ENCODE measurements at places on chromosomes 12 and 14. TPM values are rescaled to one million over a fixed set of nuclear protein-coding genes. Genes with fewer than 3 reads are reported as not detected.

- no peak for DNase-seq
- no peaks in the 10 kb centered on the region for H3K27me3 ChIP-seq
- no peaks in the 10 kb centered on the region for H3K4me1 ChIP-seq
- no peak overlapping the region for H3K27ac ChIP-seq
- H3K36me3 ChIP-seq: no peaks in the 10 kb centered on the region
Observed at GRCh38 chr12:128911861-128912260, 58.6 kb downstream of the GLT1D1 start.

DNA sequence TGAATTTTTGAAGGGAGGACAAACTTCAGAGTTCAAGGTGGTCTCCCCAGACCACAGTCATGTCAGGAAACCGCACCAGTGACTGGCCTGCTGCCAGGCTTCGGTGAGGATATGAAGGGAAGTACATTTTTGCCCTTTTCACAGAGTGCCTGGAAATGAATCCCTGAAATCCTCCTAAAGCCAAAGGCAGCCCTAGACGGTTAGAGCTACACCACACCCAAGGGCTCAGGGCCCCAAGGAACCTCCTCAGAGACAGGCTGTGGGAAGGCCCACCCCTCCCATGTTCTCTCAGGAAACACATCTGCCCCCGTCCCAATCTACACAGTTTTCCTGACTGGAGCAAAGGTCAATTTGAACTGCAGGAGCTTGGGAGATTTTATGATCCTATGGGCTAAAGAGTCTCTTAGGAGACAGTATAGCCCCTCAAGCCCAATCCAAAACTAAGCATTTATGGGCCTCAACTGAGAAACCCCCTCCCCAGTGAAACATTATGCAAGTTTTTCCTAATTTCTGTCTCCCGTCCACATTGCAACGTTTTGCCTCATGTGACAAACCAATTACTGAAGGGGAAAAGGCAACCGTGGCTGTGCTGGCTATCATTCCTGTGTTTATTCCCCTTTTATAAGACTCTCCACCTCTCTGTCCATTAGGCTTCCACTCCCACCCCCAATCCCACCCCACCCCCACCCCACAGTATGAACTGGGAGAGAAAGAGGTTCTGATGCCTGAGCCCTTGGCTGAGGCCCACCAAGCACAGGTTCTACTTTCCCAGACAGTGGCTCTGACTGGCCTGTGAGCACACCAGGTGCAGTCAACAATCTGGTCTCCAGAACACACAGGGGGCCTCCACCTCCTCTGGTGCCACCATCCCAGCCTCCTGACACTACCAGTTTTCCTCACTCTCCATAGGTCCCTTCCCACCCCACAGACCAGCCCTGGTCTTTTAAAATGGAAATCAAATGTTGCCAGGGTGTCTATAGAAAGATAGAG is 9.6 kb upstream of the RNASE1 start:
- no peaks in the 10 kb centered on the region for H3K4me1 ChIP-seq
- H3K27me3 ChIP-seq: no peaks in the 10 kb centered on the region
- H3K36me3 ChIP-seq: no peaks in the 10 kb centered on the region
- no peak overlapping the region for H3K27ac ChIP-seq
- H3K4me3 ChIP-seq: no peak overlapping the region
- DNase-seq: no peak

Gene SEC23A
- total RNA-seq: 55.3 TPM

DNA sequence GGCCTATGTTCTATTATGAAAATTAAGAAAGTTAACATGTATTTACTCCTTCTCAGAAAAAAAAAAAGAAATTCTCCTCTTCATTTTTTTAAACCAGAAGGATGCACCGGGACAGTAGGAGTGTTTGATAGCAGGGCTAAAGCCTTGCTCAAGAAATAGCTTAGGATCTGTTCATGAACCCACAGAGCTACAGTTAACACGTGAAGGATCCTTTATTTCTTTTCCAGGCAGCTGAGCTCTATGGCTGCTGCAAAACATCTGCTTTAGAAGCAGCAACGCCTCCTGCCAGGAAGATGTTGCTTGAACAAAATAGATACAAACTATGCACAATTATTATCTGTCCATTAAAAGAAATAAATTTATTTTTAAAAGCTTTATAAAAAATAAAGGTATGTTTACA is 254.8 kb downstream of the PRKD1 start:
- H3K4me1 ChIP-seq: no peaks in the 10 kb centered on the region
- H3K27ac ChIP-seq: no peak overlapping the region
- no peaks in the 10 kb centered on the region for H3K27me3 ChIP-seq
- H3K4me3 ChIP-seq: no peak overlapping the region

Gene MYF5
- not detected for total RNA-seq

- no peaks in the 10 kb centered on the region for H3K27me3 ChIP-seq
- H3K36me3 ChIP-seq: no peaks in the 10 kb centered on the region
- DNase-seq: no peak
- no peak overlapping the region for H3K4me3 ChIP-seq
Observed at GRCh38 chr14:77201696-77202095, 20.1 kb downstream of the TMEM63C start.

GRCh38 chr12:24539646-24540045 is 409.3 kb downstream of the BCAT1 start:
- no peak overlapping the region for H3K4me3 ChIP-seq
- H3K4me1 ChIP-seq: no peaks in the 10 kb centered on the region
- no peaks in the 10 kb centered on the region for H3K36me3 ChIP-seq
- no peak overlapping the region for H3K27ac ChIP-seq
- no peaks in the 10 kb centered on the region for H3K27me3 ChIP-seq
- DNase-seq: no peak

Gene KRT4
- total RNA-seq: not detected

GRCh38 chr12:53825246-53826081 is 73.7 kb upstream of the CISTR start:
- H3K4me1 ChIP-seq: no peaks in the 10 kb centered on the region
- H3K27ac ChIP-seq: no peak overlapping the region
- H3K4me3 ChIP-seq: no peak overlapping the region
- no peaks in the 10 kb centered on the region for H3K27me3 ChIP-seq

Gene ORAI1
- 24.7 TPM for total RNA-seq

Gene TAS2R13
- 0.75 TPM for total RNA-seq

Gene OR4E2
- not detected for total RNA-seq

GRCh38 chr12:7136071-7136470 is 5.9 kb downstream of the CLSTN3 start:
- H3K4me3 ChIP-seq: no peak overlapping the region
- no peaks in the 10 kb centered on the region for H3K27me3 ChIP-seq
- no peak overlapping the region for H3K27ac ChIP-seq

GRCh38 chr12:78179346-78179745 is 348.7 kb downstream of the NAV3 start:
- no peak overlapping the region for H3K27ac ChIP-seq
- H3K4me1 ChIP-seq: no peaks in the 10 kb centered on the region
- no peak for DNase-seq

GRCh38 chr12:47988073-47989022 is 15.9 kb downstream of the COL2A1 start:
- no peaks in the 10 kb centered on the region for H3K36me3 ChIP-seq
- H3K27ac ChIP-seq: no peak overlapping the region
- peak; percentile 63 for DNase-seq
- no peaks in the 10 kb centered on the region for H3K27me3 ChIP-seq
- H3K4me1 ChIP-seq: no peaks in the 10 kb centered on the region
- H3K4me3 ChIP-seq: no peak overlapping the region

GRCh38 chr12:54981796-54982195 is 2.8 kb downstream of the TESPA1 start:
- H3K36me3 ChIP-seq: no peaks in the 10 kb centered on the region
- no peak overlapping the region for H3K4me3 ChIP-seq
- H3K27me3 ChIP-seq: no peaks in the 10 kb centered on the region

Gene WDHD1
- 93.7 TPM for total RNA-seq

DNA sequence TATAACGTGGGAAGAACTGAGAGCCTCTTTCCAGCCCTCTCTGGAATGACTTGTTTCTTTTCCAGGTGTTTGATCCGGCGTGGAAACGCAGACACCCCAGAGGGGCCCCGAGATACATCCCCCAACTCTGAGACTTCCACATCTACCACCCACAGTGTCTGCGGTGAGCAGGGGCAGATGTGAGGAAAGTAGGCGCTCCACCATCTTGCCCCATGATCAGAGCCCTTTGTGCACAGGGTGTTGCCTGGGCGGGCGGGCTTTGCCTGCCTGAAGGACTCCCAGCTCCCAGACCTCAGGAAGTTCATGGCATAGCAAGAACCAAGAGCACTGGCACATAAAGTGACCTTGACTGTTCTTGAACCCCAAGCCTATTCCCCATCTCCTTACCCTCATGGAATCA is 2.8 kb downstream of the CARMIL3 start:
- no peak for DNase-seq
- H3K4me1 ChIP-seq: no peaks in the 10 kb centered on the region

Measured in H9 (cell line).